ENCODE measurements at places on chromosomes 7 and 10. TPM values are rescaled to one million over a fixed set of nuclear protein-coding genes. Genes with fewer than 3 reads are reported as not detected.

DNA sequence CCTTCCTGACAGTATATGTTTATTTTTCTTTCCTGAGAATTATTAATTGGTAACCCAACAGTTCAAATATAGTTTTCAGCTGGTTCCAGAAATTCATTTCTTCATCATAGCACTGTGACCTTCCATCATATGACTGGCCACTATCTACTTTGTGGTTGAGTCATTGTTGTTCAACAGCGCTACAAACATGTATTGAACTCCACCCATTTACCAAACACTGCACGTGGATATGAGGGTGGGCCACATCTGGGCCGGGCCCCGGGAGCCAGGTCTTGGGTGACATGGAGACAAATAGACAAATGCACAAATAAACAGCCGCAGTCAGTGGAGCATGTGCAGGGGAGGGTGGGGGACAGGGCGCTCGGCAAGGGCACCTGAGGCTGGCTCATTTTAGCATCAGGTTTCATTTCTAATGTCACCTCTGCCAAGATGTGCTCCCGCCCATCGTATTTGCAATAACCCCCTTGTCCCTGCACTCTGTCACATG lies 24.0 kb upstream of the EEPD1 start:
- DNase-seq = no peak

Gene CCDC172
- not detected for total RNA-seq

DNA sequence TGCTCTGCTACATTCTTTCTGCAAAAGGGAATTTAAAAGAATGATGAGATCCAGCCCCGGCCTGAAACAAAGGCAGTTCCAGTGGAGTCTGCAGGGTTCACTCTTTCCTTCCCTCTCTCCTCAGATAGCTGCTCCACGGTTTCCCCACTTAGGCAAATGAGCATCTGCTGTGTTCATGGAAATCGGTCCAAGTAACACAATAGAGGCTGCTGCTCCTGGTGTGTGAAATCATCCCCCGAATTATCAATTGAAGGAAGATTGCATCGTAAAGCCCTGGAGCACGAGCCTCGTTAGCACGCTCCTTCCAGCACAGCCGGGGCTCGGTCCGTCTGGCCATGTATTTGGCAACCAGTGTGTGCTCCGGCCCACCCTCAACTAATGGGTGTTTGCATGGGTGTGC lies 108.3 kb upstream of the DPP6 start:
- no peak for DNase-seq

DNA sequence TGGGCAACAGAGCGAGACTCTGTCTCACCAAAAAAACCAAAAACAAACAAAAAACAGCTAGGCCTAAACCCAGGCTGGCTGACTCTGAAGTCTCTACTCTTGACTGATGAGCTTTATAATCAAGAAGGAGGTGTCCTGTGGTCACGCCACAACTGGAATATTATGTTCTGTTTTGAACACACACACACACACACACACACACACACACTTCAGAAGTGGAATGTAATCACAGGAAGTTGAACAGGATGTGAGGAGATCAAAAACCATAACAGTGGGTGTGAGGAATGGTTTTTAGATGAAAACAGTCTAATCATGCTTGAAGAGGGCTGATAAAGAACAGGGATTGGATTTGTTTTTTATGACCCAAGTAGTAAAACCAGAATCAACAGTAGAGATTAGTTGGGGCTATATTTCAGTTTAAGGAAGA lies 51.1 kb upstream of the IL6 start:
- no peak for DNase-seq

GRCh38 chr7:48165157-48165556 lies 6.1 kb upstream of the ABCA13 start:
- DNase-seq = no peak

GRCh38 chr10:37314350-37314749 lies 189.0 kb downstream of the ANKRD30A start:
- no peak for DNase-seq

- no peak for DNase-seq
Observed at GRCh38 chr7:52154382-52154781, 837.8 kb upstream of the COBL start.

DNA sequence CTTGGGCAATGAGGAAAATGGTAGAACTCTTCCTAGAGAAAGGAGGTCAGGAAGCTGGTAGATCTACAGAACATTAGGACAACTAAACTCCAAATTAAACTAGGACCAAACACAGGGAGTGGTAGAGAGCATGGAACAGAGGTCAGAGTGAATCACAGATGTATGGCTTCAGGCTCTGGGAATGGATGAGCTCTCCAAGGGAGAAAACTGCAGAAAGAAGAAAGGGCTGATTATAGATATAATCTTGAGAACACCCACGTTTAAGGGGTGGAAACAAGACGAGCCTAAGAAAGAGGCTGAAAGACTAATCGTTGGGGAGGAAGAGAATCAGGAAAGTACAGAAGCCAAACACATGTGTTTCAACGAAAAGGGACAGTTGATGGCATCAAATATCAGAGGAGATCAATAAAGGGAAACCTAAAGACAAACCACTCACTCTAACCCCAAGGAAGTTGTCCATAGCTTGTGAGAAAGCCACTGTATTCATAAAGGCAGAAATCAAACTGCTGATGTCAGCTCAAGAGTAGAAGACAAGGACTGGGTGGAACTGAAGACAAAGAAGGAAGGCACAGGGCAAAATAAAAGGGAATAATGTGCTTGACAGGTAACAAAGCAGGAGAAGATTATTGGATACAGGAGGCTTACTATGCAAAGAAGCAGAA lies 41.4 kb downstream of the NUDCD3 start:
- DNase-seq = no peak

DNA sequence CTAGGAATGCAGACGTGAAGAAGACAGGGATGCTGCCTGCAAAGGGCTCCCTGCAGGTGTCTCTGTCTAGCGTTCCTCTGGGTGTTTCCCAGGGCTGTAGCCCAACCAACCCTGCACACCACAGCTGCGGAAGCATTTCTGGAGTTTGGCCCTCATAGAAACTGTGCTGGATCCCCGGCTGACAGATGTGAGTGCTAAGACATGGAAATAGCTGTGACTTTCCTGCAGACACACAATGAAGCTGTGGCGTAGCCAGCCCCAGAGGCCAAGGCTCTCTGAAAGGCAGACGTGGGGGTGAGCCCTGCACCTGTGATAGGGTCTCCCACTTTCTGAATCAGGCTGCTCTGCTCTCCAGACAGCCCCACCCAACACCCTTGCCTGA lies 44.8 kb downstream of the ADCYAP1R1 start:
- no peak for DNase-seq

Gene SPDYE5
- not detected for total RNA-seq

Gene ASB13
- 15.6 TPM for total RNA-seq

Gene TSPAN15
- total RNA-seq = 6.8 TPM

DNA sequence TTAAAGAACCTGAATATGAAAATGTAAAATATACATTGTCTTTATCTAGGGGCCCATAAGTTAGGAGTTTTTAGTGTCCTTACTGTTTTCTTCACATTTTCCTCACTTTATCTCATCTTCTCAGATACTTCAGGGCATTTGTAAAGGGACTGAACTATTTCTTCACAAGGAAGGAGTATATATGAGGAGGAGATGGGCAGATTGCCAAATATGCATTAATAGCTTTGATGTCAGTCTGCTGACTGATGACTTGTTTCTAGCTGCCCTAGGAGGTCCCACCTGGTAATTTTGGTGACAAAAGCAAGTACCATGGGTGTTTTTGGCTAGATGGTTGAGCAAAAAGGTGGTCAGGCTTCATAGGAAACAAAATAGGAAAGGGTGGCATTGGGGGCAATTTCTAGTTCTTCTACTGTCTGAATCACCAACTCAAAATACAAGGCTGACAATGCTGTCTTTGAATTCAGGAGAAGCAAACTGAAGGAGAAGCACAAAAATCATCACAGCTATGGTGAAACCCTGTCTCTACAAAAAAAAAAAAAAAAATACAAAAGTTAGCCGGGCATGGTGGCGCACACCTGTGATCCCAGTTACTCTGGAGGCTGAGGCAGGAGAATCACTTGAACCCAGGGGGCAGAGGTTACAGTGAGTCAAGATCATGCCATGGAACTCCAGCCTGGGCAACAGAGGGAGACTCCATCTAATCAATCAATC lies 10.4 kb upstream of the STRIP2 start:
- DNase-seq = no peak

DNA sequence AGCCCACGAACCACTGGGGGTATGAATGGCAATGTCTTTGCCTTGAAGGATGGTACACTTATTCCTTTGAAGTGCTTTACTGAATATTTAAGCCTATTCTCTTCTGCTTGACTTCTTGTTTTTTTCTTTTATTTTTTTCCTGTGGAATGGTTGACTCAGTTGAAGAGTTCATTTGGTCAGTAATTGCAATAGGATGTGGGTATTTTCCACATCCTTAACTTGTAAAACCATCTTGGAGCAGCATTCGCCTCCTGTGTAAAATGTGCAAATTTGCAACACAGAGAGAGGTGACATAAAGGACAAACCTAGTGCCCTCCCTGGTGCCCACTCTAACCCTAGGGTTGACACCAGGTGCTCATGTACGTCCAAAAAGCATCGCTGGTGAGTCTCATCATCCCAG lies 347.0 kb downstream of the GATA3 start:
- no peak for DNase-seq

DNA sequence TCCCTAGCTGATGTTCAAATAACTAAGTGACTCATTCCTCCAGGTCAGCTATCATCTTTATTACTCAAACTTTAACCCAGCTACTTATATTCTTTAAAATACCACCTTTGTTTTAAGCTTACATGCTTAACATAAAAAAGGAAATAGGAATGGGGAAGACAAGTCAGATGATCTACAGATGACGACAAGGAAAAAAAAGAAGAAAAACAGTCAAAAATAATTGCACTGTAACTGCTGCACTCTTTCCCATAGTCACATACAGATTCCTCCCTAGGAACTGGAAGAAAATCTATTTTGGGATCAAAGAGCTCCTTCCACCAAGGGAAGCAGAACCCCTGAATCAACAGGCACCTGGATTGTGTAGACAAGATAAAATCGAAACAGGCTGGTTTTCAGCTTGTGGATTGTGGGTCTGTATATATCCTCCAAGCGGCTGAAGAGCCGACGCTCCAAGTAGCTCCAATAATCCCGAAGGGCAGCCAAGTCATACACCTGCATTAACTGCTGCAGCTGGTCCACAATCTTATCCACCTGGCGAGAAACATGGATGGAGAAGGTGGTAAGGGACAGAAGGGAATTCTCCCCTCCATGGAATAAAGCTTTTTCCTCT lies 2.0 kb downstream of the WDR91 start:
- DNase-seq = no peak

Gene TMEM176A
- 18.5 TPM for total RNA-seq

GRCh38 chr7:42128703-42129102 lies 108.3 kb downstream of the GLI3 start:
- DNase-seq = no peak

GRCh38 chr10:69075431-69075830 lies 12.5 kb upstream of the SRGN start:
- DNase-seq = no peak

DNA sequence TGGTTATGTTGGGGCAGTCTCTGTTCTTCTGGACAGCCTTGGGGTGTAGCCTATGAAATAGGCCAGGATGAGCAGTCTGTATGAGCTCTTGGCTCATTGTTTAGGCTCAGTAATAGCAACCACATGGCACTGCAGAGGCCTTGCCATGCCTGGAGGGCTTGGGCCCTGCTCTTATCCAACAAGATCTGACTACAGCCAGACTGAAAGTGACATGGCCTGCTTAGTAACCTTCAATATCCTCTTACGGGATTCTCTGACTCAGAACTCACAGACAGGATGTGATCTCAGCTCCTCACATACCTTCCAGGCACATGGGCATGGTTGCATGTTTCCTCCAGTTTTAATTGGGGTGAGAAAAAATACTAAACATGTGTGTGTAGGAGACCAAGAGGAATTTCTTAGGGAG lies 289.3 kb downstream of the PTEN start:
- DNase-seq = no peak

Gene TMEM236
- 0.66 TPM for total RNA-seq

Gene CYP26C1
- not detected for total RNA-seq

DNA sequence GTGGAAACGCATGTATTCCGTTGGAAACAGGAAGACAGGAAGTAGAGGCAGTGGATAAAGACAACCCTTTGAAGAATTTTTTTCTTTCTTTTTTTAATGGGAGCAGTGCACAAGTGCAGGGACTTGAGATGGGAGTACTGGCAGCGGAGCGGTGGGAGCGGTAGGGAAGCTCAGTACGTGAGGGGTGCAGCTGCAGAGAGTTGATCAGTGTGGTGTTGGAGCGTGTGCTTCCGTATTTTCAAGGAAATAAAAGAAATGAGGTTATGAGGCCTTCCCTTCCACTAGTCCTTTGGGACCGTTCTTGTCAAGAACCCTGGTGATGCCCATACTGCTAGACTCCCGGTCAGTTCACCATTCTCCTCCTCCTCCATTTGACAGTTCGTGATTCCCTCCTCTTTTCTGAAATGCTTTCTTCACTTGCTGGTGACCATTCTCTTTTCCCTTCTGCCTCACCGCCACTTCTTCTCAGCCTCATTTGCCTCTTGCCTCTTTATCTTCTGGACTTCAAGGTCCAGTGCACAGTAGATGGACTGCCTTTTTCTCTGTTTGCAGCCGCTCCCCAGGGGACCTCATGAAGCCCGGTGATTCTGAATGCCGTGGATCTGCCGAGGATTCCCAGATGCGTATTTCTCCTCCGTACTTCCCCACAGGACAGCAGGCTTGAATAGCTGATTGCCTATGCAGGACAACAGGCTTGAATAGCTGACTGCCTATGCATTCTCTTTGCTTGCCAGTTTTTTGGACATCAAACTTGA lies 39.1 kb upstream of the TMEM236 start:
- DNase-seq = no peak

Gene CLRN3
- total RNA-seq = not detected

Gene PAPOLB
- 0.05 TPM for total RNA-seq

Gene ELFN1
- total RNA-seq = 10.5 TPM

Gene NFE2L3
- total RNA-seq = 0.99 TPM

GRCh38 chr7:36607721-36608095 lies 116.6 kb downstream of the AOAH start:
- DNase-seq = no peak

DNA sequence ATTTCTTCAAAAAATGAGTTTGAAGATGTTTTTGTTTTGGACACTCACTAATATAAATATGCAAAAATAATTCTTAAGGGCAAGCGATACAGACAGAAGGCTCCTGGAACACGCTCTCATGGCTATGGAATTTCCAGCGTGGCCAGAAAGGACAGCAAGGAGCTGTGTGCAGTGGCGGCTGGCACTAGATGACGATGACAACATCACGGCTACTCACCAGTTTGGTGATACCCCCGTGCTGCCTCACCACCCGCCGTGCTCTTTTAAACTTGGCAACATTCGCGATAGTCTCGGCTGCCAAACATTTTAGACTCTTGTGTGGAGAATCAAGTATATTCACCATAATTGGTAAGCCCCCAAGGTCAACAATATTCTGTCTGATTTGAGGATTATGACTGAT lies 54.9 kb downstream of the ODAD2 start:
- DNase-seq = no peak

Gene DBNL
- total RNA-seq = 33.1 TPM

DNA sequence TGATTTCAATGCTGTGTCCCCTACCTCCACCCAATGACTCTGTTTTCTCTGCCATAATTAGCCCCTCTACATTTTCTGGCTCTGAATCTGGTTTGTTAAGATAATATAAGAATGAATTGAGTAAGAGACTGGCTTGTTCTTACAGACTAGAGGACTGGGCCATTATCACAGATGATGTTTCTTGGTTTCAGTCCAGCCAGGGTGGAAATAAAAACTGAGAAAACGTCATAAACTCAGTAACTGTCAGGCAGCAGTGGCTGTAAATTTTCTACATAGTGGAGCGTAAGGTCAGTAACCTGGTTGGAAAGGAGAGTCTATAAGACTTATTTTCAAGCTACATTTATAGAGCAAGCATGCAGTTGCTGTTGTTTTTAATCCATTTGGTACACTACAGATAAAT lies 485.4 kb downstream of the HTR7 start:
- no peak for DNase-seq

Data from left ventricle myocardium inferior (tissue), 1 donor.